NCI-H526 (cell line): ENCODE measurements at places on chromosomes 5 and 9.

DNA sequence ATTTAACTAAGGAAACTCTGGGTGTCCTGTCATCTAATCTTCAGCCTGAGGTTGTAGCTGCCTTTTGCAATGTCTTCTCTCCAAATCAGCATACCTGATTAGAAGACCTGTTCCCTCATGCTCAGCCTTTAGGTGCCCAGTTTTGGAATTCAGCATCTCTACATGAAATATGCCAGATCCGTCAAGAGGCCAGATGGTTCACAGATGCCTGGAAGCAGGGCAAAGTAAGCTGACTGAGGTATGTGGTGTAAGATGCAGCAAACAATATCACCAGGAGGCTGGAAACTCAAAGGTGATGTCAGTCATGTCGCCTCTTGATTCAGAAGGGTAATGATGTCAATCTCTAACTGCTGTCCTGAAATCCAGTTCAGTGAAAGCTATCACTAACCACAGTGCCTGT, 324.4 kb downstream of the PRELID2 start:
- no peak for DNase-seq

- DNase-seq = peak; percentile 0
Observed at GRCh38 chr5:59673438-59674058, 220.0 kb downstream of the PDE4D start.

GRCh38 chr9:28718226-28718625, 1144.9 kb upstream of the C9orf72 start:
- no peak for DNase-seq

DNA sequence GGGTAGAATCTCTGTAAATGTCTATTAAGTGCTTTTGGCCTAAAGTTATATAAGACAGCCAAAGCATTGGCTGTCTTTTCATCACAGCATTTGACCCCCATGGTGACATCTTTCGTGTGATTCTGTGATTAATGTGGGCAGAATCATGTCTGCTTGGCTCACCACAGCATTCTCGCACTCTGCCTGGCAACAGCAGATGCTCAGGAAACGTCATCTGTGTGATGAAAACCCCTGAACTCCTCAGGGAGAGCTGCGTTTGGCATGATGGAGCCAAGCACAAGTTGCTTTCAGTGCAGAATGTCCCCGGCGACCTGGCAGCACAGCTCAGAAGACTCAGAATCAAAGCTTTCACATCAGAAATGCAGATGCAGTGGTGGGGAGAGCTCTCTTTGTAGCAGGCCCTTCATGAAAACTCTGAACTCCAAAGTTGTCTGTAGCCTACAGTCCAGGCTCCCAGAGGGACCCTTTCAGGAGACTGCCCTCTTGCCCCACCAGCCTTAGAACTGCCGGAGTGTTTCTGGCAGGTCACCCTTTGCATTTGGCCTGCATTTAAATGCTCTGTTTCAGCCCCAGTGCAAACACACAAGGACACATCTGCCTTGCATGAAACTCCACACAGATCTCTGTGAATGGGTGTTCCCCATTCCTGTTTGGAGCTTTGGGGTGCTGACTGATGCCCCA, 155.6 kb upstream of the PANK3 start:
- no peak for DNase-seq

- DNase-seq = no peak
Observed at GRCh38 chr9:111161015-111161415, 122.7 kb upstream of the LPAR1 start.

DNA sequence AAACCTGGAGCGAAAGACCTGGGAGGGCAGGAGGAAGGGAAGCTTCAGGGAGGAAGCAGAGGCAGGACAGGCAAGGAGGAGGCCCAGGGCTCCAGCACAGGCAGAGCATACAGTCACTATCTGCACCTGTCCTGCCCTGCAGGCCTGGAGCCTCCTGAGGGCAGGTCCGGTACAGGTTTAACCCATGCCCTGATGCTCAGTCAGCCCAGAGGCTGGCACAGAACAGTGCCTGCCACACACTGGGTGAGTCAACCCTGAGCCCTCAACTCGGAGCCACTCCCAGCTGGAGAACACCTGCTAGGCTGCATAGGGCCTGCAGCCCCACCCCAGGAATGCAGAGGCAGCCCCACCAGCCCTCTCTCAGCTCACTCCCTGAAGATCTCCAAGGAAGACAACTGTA, 161.5 kb upstream of the PHYKPL start:
- DNase-seq = no peak

DNA sequence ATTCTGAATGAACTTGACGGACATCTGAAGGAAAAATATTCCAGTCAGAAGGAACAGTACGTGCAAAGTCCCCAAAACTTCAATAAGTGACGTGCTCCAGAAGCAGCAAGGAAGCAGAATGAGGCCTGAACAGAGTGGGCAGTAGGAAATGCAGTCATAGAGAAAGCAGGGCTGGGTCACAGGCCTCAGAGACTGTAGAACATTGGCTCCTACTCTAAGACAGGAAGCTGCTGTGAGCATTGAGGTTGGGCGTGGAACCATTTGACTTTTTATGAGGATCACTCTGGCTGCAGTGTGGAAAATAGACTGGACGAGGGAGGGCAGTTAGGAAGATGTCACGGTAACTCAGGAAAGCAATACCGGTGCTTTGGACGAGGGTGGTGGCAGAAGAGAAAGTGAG, 64.0 kb downstream of the DOCK8 start:
- no peak for DNase-seq

- DNase-seq = peak; percentile 9
Observed at GRCh38 chr5:60495644-60496520, 204.1 kb downstream of the DEPDC1B start.

DNA sequence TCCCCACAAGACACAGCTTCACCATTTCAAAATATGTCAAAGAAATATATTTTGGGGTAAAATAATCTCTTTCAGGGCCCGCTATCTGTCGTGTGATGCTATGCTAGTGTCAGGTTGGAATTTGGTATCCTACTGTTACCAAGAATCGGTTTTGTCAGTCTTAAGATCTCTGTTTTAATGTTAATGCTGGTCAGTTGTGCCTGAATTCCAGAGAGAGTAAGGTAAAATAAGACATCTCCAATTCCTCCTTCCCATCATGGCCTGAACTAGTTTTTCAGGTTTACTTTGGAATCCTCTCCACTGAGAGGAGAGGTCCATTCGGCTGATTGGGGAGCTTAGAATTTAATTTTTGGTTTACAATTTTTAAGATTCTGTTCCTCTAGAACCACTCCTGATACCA, 10.4 kb upstream of the BTF3 start:
- no peak for DNase-seq
